Right ventricle myocardium inferior (tissue), 1 donor: ENCODE measurements at places on chromosomes 4 and X. TPM values are rescaled to one million over a fixed set of nuclear protein-coding genes. Genes with fewer than 3 reads are reported as not detected.

The P2RY4 gene
- not detected for total RNA-seq

The MTNR1A gene
- total RNA-seq = not detected

The HHIP gene
- not detected for total RNA-seq

The CCNI gene
- 251 TPM for total RNA-seq

The HPGD gene
- 1.1 TPM for total RNA-seq

The USP51 gene
- 1.2 TPM for total RNA-seq

The SMR3B gene
- total RNA-seq = not detected

The AR gene
- 23.9 TPM for total RNA-seq

The TAF7L gene
- not detected for total RNA-seq
